Left kidney (tissue), 8 donors: ENCODE measurements at places on chromosomes 7 and 10. TPM values are rescaled to one million over a fixed set of nuclear protein-coding genes. Genes with fewer than 3 reads are reported as not detected.

- no peak for DNase-seq
Measured at GRCh38 chr10:61835946-61836887, 65.3 kb upstream of the ARID5B start.

DNA sequence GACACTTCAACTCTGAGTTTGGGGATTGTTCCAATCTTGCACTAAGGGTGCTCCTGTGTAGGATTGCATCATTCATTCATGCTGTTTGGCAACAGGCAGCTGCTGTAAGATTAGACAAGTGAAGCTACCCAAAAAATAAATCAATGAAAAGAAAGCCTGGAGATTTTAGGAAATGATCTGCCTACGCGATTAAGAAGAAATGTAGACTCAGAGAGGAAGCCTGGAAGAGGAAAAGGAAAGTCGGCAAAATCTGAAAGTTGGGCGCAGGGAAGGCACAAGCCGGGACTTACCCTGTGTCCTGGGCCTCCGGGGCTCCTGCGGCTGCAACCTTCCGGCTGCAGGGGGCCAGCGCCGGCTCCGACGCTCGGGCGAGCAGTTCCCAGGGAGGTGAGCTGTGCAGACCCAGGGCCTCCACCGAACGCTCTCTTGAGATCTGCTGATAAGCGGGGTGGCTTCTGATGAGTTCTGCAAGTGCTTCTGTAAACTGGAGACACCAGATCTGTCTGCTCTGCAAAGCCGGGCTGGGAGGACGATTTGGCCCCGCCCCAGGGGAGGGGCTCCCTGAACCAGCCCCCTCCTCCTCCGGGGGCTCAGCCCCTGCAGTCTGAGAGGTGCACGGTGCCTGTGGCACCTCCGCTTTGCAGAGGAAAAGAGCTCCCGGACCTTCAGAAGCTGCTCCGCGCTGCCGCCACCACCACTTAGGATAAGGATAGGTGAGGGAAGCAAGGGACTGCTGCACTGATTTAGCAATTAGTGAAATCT is 17.4 kb downstream of the PSPH start:
- peak; percentile 71 for DNase-seq

GRCh38 chr7:4602905-4603842 is 78.9 kb upstream of the FOXK1 start:
- no peak for DNase-seq

GRCh38 chr7:27966219-27966780 is 214.3 kb downstream of the JAZF1 start:
- DNase-seq = no peak

DNA sequence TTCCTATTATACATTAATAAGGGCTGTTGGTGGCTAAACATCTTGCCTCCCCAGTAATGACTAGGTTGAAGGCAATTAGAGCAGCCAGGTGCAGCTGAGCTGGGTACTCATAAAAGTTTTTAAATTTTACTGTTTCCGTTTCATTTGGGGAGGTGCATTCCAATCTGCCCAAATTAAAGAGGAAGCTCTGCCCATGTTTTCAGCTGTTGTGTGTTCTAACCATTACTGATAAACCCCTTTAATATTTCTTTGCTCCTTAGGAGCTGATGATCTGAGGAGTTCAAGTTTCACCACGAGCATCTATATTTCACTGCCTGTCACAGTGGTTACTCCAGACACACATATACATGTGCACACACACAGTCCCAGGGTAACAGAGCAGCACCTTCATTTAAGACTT is 94.4 kb downstream of the JAZF1 start:
- no peak for DNase-seq

The FGFR2 gene
- 115 TPM for polyA plus RNA-seq

The PDCD4 gene
- 263 TPM for polyA plus RNA-seq

The PNLIP gene
- not detected for polyA plus RNA-seq
